Upper lobe of right lung (tissue), 1 donor: ENCODE measurements at places on chromosomes 16 and 17. TPM values are rescaled to one million over a fixed set of nuclear protein-coding genes. Genes with fewer than 3 reads are reported as not detected.

DNA sequence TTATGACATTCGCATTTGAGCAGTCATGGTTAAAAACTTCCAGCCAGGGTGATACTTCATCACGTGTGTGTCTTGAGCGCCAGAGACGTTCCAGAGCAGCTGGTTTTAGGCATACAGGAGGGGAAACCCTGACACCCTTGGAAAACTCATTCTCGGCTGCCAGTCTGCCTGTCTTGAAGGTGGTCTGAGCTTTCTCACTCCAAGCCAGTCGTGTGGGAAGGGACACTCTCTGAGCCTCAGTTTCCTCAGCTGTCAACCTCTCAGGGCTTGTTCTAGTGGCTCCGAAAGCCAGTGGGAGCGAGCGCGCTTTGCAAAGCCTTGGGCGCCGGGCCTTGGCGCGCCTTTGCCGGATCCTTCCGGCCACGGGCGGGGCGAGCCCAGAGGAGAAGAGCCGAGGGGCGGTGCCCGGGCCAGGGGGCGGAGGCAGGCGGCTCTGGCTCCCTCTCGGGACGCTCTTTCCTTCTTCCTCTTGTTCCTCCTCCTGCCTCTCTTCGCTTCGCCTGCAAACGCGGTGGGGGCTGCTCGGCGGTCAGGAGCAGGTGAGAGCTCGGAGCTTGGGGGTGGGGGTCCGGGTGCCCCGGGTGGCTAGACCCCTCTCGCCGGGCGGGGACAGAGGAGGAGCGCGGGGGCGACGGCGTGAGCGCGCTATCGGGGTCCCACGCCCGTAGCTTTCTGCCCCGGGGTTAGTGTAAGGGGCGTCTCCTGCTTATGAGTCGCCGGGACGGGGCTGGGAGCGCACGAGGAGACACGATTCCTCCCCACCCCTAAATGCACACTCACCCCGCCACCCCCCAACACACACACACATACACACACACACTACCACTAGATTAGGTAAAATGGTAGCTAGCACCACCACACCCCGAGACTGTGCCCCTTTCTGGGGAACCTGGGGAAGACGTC, at the start of gene LDAF1:
LDAF1 (plus strand) TSS at position 467 of the 903 bp plus-strand sequence. CDS start 2,509 bp downstream, outside the sequence.
- DNase-seq = peak; percentile 94

DNA sequence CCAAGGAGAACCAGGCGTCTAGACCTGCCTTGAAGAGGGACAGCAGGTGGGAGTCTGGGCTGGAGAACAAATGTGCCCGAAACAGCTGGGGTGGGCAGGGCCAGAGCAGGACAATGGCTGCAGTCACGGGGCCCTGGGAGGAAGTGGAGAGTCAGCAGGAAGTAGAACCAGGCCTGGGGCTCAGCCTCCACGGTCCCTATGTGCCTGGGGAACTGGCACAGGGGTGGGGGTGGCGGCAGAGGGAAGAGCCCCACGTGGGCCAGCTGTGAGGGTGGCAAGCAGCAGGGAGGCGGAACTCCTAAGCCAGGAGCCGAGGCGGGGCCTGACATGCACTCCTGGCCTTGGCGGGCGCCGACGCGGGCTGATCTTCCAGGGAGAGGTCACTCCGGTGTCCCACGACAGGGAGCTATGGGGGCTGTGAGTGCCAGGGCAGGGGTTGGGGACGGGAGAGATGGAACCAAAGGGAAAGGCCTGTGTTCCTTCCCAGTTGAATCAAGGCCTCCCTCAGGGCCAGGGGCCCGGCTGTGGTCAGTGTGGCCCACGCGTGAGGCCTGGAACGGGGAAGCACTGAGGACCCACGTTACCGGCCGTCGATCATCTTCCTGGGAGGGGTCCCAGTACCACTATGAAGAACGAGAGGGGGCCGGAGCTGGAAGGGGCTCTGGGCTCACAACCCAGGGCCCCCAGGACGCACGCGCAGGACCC, 42.7 kb downstream of the TIMM22 start:
- peak; percentile 93 for DNase-seq

DNA sequence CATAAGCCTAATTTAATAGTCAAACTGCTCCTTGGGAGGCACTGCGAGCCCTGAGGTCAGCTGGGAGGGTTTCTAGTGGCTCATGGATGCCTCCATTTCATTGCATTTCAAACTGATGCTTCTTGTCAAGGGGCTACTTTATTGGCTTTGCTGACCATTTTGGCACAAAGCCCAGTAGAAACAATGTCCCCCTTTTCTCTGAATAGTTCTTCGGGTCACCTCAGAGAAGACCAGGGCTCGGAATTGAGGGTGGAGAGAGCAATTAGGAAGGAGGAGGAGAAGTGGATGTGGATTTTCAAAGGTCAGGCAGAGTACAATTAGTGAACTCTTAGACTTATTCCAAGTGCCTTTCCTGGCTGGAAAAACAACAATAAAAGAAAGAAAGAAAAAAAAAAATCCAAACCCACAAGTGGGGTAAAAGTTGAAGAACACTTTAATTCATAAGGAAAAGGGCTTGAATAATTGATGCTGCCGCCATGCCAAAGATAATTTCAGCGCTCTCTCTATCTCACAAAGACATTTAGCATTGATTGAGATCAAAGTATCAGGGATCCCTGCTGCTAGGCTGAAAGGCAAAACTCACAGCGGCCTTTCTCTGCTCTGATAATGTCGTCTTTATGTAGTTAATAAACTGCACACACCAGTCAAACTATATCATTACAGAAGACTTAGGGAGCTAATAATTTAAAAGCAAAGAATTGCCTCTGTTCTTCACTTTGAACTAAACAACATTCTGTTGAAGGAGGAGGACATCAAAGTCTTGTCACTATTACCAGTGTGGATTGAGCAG, 122.7 kb downstream of the RGS9 start:
- DNase-seq = no peak

The KRT40 gene
- total RNA-seq = not detected

The DCTN5 gene
- 48.7 TPM for total RNA-seq

DNA sequence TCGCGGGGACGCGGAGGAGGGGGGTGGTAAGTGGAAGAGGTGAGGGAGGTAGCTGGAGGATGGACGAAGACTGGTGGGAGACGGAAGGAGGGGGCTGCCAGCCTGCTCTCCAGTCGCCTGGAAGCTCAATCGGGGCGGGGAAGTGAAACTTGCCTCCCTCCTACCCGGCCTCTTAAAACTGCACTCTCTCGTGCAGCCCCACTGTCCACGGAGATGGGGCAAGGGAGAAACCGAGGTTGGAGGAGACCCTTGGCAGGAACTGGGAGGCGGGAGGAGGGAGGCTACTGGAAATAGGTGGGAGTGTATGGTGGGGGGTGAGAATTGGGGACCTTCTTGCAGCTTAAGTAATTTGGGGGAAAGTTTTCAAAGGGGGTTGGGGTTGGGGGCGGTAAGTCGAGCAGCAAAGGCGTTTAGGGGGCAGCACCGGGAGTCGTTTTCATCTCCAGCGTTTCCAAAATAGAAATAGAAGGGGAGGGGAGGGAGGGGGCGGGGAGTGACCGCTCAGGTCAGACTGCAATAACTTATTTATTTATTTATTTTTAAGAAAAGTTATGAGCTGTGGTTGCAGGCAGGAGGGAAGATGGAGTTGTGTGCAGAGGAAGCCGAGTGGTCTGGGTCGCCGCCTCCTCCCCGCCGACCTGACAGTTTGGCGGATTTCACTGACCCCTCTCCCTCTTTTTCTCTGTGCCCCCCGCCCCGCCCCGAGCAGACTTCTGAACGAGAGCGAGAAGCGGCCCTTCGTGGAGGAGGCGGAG, 1.4 kb downstream of the SOX9 start:
- no peak for DNase-seq

GRCh38 chr17:34902831-34903547, 58.3 kb downstream of the CCT6B start:
- DNase-seq = no peak

GRCh38 chr16:72373201-72373600, 201.2 kb upstream of the PMFBP1 start:
- DNase-seq = no peak

GRCh38 chr17:30323895-30324319, 9.9 kb downstream of the TMIGD1 start:
- no peak for DNase-seq

DNA sequence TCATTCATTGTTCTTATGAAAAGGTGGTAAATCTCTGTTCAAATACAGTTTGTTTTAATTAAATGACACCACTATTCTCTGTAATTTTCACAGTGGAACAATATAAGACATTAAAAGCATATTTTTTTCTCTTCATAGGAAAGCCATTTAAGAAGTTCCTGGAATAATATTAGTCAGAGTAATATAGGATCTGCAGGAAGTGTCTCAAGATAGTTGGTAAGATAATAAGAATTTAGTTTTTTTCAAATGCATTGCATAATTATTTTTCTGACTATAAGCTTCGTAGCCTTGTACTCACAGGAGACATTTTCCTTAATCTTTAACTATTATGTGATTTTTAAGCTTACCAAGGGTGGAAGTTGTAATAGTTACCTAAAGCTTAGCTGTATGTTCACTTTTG, 16.9 kb downstream of the STXBP4 start:
- no peak for DNase-seq

The TPPP3 gene
- total RNA-seq = 29.7 TPM

DNA sequence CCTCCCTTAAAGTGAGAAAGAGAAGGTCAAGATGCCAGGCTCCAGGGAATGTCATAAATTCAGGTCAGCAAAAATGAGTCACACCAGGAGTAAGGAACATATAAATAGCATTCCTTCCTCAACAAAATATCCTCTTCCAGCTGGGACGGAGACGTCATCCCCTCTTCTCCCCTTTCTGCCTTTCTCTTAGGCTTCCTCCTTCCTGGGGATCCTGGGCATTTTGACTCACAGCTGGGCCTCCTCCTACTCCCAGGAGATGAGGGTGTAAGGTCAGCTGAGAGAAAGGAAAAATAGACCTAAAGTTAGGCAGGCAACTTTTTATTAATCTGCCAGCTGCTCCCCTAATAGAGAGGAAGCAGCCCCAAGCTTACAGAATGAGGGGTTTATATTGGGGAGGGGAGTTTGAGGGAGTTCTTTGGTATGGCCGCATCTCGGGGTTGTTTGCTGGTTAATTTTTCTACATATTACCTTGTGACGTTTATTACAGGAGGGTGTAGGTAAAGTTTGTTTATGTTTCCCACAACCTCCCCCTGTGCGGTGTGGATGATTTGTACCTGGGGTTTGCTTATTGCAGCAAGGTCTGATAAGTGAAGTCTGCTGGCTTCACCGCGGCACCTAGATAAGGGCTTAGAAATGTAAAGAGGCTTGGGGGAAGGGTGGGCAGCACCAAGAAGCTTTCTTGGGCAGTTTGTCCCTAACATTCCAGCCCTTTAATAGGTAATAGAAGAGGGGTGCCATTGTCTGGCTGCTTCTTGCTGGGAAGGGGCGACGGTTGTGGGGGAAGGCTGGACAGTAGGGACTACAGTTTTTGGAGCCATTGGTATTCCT, 7.1 kb upstream of the ZNF747 start:
- no peak for DNase-seq

GRCh38 chr17:56165072-56165641, 11.9 kb downstream of the ANKFN1 start:
- DNase-seq = no peak

The GP1BA gene
- total RNA-seq = 0.55 TPM

The NATD1 gene
- 19.5 TPM for total RNA-seq

DNA sequence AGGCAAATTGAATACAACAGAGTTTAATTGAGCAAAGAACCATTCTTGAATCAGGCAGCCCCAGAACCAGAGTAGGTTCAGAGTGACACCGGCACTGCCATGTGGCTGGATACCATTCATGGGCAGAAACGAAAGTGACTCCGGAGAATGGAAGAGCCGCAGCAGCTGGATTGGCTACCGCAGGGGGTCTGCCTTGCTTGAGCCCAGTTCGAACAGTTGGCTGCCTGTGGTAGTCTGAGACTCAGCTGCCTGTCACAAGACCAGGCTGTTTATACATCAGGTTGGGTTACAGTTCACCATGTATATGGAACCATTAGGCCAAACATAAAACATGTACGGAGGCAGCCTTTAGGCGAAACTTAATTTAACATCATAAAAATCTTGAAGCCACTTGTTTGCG, 205.2 kb upstream of the CHMP6 start:
- DNase-seq = no peak

- DNase-seq = peak; percentile 90
Observed at GRCh38 chr17:42405963-42406495, 17.0 kb downstream of the CAVIN1 start.

The SPECC1 gene
- total RNA-seq = 31.0 TPM

GRCh38 chr17:49469831-49470810, 25.0 kb upstream of the NGFR start:
- DNase-seq = no peak

GRCh38 chr17:67784364-67785121, 40.8 kb upstream of the BPTF start:
- DNase-seq = no peak

The ESRP2 gene
- total RNA-seq = 61.0 TPM

GRCh38 chr17:1743088-1743439, 393 bp downstream of the SERPINF2 start:
- DNase-seq = no peak

GRCh38 chr17:59675231-59675630, 32.0 kb downstream of the PTRH2 start:
- DNase-seq = no peak

GRCh38 chr16:49631187-49632041, 224.5 kb downstream of the ZNF423 start:
- no peak for DNase-seq

- no peak for DNase-seq
Observed at GRCh38 chr17:27506348-27507218, 50.3 kb downstream of the KSR1 start.

- no peak for DNase-seq
Observed at GRCh38 chr17:50196826-50197225, 4.6 kb downstream of the COL1A1 start.

- peak; percentile 64 for DNase-seq
Observed at GRCh38 chr17:68197997-68198930, 49.6 kb upstream of the AMZ2 start.

The PRSS21 gene
- total RNA-seq = 17.1 TPM

GRCh38 chr17:43368740-43369506, 29.9 kb upstream of the ARL4D start:
- DNase-seq = peak; percentile 94

The NPIPA5 gene
- 12.0 TPM for total RNA-seq
